ENCODE measurements at places on chromosomes 11 and 22.

DNA sequence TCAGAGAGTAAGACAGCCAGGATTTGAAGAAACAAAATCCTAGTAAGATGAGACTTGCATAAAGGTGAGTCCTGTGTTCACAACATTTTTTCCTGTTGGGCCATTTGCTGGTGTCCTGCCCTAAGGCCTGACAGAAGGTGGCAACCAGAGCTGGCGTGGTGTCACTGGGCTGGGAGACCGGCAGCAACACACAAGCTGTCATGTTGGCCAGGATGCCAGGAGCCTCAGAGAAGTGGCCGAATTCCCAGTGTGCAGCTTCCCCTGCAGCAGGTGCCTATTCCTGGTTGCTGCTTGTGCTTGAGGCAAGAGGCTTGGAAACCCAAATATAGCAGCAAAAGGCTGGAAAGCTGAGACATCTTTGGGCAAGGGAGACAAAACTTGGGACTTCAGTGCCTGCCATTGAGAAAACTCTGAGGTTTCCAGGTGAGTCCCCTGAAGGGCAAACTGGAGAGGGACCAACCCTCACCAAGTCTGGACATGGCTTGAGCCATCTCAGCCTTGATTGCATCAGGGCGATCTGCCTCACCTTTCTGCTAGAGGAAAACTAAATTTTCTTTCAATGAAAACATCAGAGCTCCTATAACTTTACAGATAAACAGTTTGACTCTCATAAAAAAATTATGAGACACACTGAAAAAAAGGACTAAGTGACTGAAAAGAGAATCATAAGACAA lies 25.9 kb downstream of the ALG12 start:
- DNase-seq, result no peak

DNA sequence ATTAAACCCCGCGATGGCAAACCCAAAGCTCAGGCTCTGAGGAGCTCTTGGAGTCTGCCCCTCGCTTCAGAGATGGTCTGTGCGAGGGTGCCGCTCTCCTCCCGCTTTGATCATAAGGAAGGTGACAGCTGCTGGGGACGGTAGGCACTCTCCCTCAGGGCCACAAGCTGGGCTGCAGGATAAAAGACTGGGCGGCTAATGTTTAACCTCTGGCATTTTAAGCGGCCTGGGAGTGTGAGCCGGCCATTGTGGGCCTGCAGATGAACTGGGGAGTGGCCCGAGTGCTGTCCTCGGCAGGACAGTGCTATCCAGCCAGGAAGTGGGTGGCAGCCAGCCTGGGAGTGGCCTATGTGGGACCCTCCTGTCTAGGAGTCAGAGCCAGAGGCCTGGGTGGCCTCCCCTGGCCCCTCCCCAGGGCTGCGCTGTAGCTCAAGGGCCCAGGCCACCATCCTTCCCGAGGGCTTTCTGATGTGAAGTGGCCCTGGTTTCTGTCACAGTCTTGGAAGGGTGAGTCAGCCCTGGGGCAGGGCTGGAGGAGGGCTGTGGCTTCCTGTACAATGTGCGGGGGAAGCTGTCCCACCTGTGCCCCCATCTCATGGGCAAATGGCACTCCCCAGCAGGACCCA lies 58.7 kb upstream of the PRODH start:
- DNase-seq, result no peak

GRCh38 chr11:61854966-61855714 lies 27.0 kb downstream of the FADS2 start:
- no peak for DNase-seq

DNA sequence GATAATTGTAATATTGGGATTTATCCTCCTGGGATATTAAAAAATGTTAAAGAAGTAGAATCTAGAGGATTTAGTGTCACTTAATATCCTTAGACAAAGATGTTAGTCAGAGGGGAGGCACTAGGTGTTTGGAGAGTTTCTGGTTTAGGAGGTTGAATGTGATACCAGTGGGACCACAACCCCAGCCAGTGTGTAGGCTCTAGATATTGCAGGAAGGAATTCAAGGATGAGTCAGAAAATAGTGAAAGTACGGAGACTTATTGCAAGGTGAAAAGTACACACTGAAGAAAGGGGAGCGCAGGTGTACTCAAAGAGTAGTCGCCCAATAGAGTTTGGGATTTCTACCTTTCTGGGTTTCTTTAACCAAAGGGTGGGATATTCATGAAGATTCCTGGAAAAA lies 5.7 kb upstream of the TMEM41B start:
- no peak for DNase-seq

GRCh38 chr11:2684581-2684980 lies 15.2 kb downstream of the KCNQ1OT1 start:
- no peak for DNase-seq

- no peak for DNase-seq
Observed at GRCh38 chr22:29782061-29782845, 15.1 kb downstream of the UQCR10 start.

DNA sequence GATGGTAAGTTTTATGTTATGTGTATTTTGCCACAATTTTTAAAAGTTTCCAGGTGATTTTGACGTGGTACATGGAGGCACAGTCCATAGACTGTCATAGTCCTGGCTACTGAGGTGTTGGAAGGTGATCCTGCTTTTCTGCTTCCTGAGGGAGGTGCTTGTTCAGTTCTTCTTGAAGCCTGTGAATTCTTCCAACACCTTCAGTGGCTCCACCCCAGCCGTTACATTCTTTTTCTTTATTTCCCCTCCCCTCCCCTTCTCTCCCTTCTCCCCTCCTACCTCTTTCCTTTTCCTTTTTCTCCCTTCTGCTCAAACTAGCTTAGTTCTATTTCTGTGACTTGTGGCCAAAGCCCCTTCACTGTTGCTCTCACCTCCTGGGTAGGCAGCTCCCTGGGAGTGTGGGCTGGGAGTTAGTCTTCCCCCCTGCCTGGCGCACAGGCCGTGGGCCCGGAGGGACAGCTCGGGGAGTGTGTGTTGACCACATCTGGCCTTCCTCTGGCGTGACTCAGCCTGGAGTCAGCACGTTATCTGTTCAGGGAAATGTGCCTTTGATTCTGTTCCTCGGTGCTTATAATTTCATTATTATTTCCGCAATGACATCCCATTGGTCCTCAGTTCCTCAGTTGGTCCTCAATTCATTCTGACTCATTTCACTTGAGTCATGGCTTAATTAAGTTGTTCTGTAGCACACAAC lies 566.2 kb downstream of the TBC1D22A start:
- no peak for DNase-seq

- no peak for DNase-seq
Observed at GRCh38 chr22:19275919-19276600, 15.5 kb downstream of the CLTCL1 start.

- peak; percentile 92 for DNase-seq
Observed at GRCh38 chr22:18075720-18076497, 1.9 kb upstream of the PEX26 start.

- no peak for DNase-seq
Observed at GRCh38 chr22:40194656-40195055, 16.9 kb downstream of the TNRC6B start.

- DNase-seq, result no peak
Observed at GRCh38 chr11:19680829-19681368, 31.7 kb upstream of the NAV2 start.

DNA sequence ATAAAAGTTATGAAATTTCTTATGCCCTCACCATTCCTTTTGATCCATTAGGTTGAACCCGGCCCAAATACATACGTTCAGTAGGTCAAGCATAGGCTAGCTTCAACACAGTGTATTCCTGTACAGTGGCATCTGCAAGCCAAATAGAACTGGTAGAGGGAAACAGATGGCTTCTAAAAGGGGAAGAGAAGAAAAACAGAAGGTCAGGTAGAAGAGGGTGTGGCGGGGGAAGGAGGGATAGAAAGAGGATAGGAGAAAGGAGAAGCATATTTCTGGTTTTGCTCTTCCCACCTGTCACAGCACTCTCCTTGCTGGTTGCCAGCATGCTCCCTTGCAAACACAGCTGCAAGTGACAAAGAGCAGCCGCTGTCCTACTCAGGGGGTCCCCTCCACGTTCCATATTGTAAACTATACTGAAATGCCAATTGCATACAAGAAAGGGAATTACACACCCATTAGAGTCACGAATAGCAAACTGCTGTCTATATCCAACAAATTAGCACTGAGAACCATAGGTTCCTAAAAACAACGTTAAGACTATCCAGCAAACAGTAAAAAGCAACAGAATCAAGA lies 71.8 kb downstream of the PHF21A start:
- DNase-seq, result peak; percentile 96

DNA sequence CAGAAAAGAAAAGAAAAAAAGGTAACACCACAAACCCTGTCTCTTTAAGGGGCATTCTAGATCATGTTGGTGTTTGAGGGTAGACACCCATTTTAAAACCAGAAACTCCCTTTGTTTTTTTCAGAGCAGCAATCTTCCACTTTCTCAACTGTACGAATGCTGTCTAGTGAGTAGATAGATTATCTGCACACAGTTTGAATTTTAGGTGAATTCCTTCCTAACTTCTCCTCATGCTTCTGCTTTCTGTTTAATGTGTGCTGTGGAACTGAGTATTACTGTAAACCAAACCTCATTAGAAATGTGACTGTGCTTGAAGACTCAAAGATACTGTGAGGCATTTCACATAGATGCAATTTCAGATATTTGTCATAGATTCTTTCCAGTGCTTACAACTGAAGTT lies 102.4 kb downstream of the PRMT3 start:
- peak; percentile 53 for DNase-seq
